Renal cortex interstitium (tissue), 15 donors: ENCODE measurements at places on chromosomes 7 and 10. TPM values are rescaled to one million over a fixed set of nuclear protein-coding genes. Genes with fewer than 3 reads are reported as not detected.
A peak's percentile ranks its signal among the peaks of the same experiment; 100 is the strongest.

The NKX2-3 gene
- not detected for polyA plus RNA-seq

The PRKCQ gene
- polyA plus RNA-seq = 14.4 TPM

The ANXA8 gene
- polyA plus RNA-seq = 0.15 TPM

The XRCC2 gene
- polyA plus RNA-seq = 7.1 TPM

The BAMBI gene
- 42.2 TPM for polyA plus RNA-seq

The CCDC3 gene
- polyA plus RNA-seq = 13.8 TPM

GRCh38 chr7:50449501-50449880 is 659 bp downstream of the FIGNL1 start:
- no peak for DNase-seq

GRCh38 chr10:2798336-2799022 is 268.9 kb upstream of the PFKP start:
- DNase-seq = no peak

DNA sequence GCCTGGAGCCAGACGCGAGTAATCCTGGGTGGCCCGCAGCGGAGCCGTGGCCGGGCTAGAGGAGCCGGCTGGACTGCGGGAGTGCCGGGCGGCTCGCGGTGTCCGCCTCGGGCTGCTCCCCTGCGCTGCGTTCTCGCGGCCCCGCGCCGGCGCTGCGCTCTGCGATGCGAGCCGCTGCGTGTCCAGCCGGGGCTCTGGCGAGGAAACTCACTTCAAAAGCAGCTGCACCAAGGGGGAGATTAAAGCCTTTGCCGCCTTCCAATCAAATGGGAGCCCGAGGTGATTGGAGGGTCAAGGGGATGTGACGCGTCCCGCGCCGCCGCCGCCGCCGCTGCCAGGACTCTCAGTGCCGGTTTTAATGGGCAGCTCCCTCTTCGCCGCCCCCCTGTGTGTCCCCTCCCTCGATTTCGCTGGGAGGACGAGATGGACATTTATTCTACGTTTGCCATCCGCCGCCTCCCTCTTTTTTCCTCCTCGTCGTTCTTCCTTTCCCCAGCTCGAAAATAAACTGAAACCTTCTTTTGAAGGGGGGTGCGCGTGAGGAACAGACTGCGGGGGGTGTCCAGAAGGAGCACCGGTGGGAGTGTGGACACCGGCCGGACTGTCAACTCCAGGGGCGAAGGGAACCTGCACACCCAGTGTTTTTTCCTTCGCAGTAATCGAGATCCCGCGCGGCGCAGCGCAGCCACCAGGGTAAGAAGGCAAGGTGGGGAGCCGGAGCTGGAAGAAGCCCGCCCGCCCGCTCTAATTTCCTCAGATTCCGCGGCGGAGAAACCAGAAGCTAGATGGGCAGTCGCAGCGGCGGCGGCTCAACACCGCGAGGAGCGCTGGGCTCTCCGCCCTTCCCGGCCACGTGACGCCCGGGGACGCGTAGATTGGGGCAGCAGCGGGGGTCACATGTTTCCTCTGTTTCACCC is at the start of gene ZNF503:
Gene ZNF503, minus strand, starts transcription at position 196 of the 917 bp plus-strand sequence. CDS start 345 bp downstream, outside the sequence.
- peak; percentile 97 for DNase-seq

- DNase-seq = no peak
Measured at GRCh38 chr7:131106681-131107336, 220.9 kb upstream of the MKLN1 start.

GRCh38 chr10:5142199-5142598 is 42.8 kb downstream of the AKR1C8 start:
- DNase-seq = peak; percentile 13
